ENCODE measurements at places on chromosomes 12 and 14.

GRCh38 chr14:28901631-28902030 is 135.0 kb downstream of the FOXG1 start:
- DNase-seq: no peak

- no peak for DNase-seq
Measured at GRCh38 chr12:60194678-60195077, 598.8 kb downstream of the SLC16A7 start.

- no peak for DNase-seq
Measured at GRCh38 chr14:24425704-24426103, 3.8 kb downstream of the CBLN3 start.

GRCh38 chr14:77014004-77014604 is 14.4 kb downstream of the IRF2BPL start:
- no peak for DNase-seq

- no peak for DNase-seq
Measured at GRCh38 chr12:118925826-118926225, 55.5 kb upstream of the SRRM4 start.

DNA sequence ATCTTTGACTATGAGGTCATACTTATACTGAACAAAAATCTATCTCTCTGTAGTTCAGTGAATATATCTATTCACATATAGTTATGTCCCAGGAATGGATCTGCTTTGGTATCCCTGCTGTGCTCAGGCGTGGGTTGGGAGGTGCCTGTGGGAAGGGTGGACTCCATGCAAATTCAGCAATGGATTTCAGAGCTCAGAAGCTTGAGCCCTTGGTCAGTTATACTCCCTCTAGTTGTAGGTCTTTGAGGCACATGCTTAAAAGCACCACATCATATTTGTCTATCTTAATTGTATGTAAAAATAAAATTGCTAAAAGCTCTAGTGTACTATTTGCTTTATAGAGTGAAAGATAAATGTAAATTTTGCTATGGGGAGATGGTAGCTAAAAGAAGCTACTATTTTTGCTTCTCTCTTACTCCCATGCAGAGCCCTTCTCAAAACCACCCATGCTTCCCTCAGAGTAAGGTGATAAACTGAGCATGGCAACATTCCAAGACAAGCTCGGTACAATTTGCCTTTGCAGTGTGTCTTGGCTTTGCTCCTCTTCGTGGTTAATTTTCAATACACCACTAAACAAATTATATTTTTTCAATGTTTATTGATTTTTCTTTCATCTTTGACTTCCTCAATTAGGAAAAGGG is 54.9 kb downstream of the SLC16A7 start:
- DNase-seq: no peak

DNA sequence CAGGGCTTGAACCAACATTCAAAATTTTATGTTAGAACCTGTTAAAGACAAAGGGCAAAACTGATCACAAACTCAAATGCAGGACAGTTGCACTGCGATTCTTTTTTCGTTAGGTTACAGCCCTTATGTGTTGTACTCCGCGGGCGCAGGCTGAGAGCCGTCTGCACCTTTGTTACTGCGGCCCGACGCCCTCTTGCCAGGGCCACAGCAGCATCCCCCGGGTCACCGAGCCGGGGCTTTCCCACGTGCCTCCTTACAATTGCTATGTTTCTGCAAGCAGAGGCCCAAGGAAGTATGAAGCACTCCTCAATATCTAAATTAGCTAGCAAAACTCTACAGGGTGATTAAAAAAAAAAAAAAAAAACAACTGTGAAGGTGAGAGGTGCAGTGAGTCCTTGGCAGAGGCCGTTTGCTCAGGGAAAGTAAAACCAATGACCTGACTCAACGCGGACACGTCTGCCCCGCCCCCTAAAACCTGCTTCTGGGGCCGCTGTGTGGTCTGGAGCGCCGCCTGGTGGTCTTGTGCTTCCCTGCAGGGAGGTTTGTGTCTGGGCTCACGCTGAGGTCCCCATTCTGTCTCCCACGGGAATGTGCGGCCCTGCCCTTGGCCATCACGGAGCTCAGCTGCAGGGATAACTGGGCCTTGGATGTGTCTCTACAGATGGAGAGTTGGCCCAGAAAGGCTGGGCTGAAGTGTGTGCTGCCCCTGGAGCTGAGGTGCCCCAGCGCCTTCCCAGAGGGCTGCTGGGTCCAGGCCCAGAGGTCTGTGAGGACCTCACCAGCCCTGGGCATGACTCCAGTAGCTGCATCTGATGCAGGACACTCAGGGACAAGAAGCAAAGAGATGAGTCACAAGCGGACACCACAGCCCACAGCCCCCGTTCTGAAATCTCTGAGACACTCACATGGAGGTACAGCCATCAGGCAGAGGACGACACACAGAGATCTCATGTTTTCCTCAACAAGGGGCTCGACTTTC is 418.5 kb downstream of the TMEM121 start:
- DNase-seq: peak; percentile 40

DNA sequence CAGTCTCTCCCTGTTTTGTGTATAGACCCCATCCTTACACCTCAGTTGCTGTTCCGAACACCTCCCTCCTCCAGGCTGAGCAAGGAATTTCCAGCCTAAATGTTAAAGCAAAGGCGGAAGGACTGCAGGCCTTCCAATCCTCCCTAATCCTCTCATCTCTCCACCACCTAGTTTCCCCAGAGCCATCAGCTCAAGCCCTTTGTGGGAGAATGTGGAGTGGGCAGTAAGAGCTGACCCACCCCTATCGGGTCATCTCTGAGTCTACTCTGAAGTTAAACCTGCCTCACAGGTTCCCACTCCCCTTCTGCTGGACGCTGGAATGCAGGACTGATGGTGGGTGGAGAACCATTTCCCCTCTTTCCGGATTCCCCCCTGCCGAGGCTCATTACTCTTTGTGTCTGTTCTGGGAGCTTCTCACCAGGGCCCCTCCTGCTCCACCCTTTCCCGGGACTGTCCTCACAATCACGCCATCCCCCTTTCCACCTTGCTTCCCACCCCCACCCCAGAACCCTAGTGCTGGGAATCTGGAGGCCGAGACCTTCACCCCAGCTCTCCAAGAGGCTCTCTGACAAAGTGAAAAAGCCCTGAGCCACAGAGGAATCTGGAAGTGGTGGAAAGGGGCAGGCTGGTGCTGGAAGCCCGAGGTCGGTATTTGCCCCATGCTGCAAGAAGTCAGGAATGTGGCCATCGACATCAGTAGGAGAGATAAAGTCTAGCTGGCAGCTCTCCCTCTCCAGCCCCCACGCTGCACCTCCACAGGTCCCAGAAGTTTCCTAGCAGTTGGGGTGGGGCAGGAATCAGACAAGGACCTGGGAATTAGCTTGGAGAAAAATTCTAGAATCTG is 3.3 kb upstream of the KRT18 start:
- no peak for DNase-seq

DNA sequence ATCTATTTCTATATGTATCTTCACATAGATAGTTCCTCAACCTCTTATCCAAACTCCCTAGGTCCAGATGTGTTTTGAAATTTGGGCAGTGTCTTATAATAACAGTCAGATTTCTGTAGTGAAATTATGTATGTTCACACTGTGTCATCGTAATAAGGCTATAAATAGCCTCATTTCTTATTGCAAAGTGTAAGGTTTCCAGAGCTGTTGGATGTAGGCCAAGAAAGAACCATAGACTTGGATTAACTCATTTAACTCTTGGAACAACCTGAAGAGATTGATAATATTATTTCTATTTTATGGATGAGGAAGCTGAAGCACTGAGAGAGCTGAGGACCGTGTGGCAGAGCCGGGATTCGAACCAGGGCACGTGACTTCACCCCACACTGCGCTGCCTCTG is 49.0 kb upstream of the PIWIL1 start:
- no peak for DNase-seq

- DNase-seq: no peak
Measured at GRCh38 chr14:48936362-48936761, 649.8 kb downstream of the RPS29 start.

DNA sequence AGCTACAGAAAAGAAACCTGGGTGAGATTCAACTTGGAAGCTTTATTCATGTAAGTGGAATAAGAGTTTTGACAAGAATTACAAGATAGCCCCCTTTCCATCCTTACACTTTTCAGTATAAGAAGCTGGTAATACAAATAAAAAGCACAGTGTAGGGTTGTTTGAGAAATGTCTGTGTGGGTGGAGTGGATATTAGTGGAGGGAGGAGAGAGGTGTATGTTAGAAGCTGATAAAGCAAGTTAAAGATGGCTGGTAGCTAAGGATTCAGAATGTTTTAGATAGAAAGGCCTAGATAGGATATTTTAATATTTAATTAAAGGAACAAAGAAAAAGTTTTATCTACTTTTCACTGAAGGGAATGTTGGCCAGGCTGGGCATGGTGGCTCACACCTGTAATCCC is 12.5 kb downstream of the CFAP54 start:
- no peak for DNase-seq

DNA sequence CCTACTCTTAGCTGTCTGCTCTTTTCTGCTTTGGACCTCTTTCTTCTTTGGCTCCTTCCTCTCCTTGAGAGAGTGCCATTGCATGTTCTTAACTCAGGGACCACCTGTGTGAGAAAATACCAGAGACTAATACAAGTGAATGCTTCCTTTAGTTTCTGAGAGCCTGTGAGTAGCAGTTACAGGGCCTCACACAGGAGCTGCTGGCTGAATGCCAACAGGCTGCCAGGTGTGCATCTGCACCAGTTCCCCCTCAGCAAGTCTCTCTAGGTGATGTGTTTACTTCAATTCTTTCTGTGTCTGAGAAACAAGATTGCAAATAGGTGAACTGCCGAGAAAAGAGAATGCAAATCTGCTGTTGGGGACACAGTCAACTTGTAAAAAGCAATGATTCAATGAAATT is 108.2 kb downstream of the STXBP6 start:
- DNase-seq: no peak

GRCh38 chr14:52268279-52269061 is 972 bp downstream of the PTGDR start:
- no peak for DNase-seq

DNA sequence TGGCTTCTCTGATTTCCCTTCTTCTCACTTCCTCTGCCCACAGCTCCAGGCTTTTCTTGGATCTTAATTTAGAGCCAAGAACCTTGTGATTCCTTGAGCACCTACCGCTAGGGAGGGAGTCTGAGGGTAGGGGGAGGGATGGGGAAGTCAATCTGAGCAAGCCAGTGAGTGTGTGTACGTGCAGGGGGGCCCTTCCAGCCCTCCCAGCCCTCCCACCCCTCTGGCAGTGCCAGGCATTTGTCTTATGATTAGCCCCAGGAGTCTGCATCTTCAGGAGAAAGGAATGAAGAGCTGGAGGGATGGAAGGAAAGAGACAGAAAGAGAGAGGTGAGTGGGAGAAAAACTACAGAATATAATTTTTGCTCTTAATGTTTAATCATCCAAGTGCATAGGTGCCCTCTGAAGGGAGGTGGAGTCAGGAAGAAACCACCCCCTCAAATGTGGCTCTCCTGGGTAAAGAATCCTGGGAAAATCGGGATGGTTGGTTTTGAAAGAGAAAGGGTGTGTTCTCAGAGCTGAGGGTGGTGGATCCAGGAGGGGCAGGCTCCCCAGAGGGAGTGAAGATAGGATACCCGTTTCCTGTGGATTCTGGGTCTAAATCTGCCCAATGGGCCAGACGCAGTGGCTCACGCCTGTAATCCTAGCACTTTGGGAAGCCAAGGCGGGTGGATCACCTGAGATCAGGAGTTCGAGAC is 2.1 kb downstream of the PIANP start:
- no peak for DNase-seq

GRCh38 chr12:41014643-41015020 is 173.5 kb upstream of the PDZRN4 start:
- no peak for DNase-seq

GRCh38 chr14:88181072-88181471 is 142.0 kb downstream of the KCNK10 start:
- DNase-seq: no peak

GRCh38 chr14:100737526-100737925 is 10.8 kb downstream of the DLK1 start:
- no peak for DNase-seq

- DNase-seq: no peak
Measured at GRCh38 chr12:3680919-3681594, 71.9 kb downstream of the CRACR2A start.

DNA sequence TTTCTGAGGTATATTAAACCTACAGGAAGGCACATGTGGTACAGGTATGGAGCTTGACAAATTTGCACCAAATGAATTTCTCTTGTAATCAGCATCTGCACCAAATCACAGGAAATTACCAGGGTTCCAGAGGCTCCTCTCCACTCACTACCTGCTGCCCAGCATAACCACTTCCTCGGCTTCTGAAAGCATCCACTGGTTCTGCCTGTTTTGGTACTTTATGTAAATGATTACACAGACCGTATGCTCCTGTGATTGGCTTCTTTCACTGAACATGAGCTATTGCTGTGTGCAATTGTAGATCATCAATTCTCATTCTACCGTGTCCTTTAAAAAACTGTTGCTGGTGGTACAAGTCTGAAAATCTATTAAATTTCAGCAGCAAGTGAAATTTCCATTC is 522.1 kb downstream of the TMEM132D start:
- no peak for DNase-seq

GRCh38 chr12:53091756-53092155 is 5.7 kb upstream of the IGFBP6 start:
- DNase-seq: no peak

DNA sequence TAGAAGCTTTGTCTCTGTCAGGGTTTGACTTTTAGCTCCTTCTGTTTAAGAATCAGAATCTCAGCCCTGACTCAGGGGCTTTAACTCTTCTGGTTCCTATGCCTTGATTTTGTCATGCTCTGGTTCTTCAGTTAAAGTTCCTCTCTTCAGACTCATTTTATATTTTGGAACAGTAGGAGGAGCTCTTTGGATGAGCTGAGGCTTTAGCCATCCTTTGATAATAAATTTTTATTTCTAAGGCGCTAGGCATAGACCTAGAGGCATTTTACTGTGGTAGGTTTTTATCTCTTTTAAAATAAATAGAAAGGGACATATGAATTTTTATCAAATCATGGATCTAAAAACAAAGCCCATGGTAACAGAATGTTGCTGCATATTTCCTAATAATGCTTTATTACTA is 51.7 kb downstream of the ATP23 start:
- DNase-seq: no peak

DNA sequence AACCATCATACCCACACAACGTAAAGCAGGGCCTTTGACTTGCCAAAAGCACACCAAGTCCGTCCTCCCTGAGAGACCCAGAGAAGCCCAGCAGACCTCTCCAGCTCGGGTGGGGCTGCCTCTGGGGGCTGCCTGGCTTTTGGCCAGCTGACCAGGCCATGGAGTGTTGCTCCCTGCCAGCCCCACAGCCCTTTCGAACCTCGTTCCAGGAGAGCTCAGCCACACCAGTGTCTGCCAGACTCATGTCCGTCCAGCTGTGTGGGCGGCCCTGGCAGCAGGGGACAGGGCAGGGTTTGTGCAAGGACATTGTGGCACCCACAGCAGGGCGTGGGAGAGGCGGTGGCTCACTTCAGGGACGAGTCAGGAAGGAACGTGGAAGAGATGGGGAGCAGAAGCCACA is 22.6 kb upstream of the IRF2BPL start:
- no peak for DNase-seq
